ENCODE measurements at places on chromosomes 1 and 21. TPM values are rescaled to one million over a fixed set of nuclear protein-coding genes. Genes with fewer than 3 reads are reported as not detected.

Gene VASH2
- 28.1 TPM for total RNA-seq

Gene CLCA2
- total RNA-seq = not detected

Gene OR10J1
- total RNA-seq = not detected

Gene KIF21B
- total RNA-seq = 127 TPM

Gene ADAM30
- not detected for total RNA-seq

Gene LEPROT
- total RNA-seq = 13.5 TPM

Gene CFHR2
- total RNA-seq = not detected

Gene ERG
- total RNA-seq = 0.82 TPM

Gene BATF3
- total RNA-seq = 5.7 TPM

Gene F13B
- not detected for total RNA-seq

Gene NPL
- total RNA-seq = 24.1 TPM

Gene ST3GAL3
- total RNA-seq = 34.2 TPM

Gene C2CD2
- 9.4 TPM for total RNA-seq

Gene ISG15
- 11.0 TPM for total RNA-seq

Gene CNR2
- not detected for total RNA-seq

Gene RABGGTB
- 54.2 TPM for total RNA-seq

Gene TNNT2
- not detected for total RNA-seq

Gene GNAT2
- not detected for total RNA-seq

Gene PRAMEF13
- not detected for total RNA-seq

Gene ANGPTL3
- total RNA-seq = not detected

Gene WDR64
- not detected for total RNA-seq

Gene FCRL1
- not detected for total RNA-seq

Gene SGIP1
- 45.2 TPM for total RNA-seq

Gene TYW3
- total RNA-seq = 4.9 TPM

Gene ITGB2
- total RNA-seq = 4.9 TPM

Gene RPS8
- 1,632 TPM for total RNA-seq

Gene OR2L13
- 1.6 TPM for total RNA-seq

Gene LCE3E
- not detected for total RNA-seq

Gene CRYBG2
- total RNA-seq = 0.41 TPM

Gene RHD
- 0.41 TPM for total RNA-seq

Gene PLA2G2D
- not detected for total RNA-seq

Gene SLC16A4
- total RNA-seq = 4.1 TPM

Gene EPHX1
- 4.5 TPM for total RNA-seq

Gene S100A7
- total RNA-seq = not detected

Gene PRRX1
- total RNA-seq = 6.5 TPM

Gene PRAMEF18
- not detected for total RNA-seq

Gene FAM72C
- 1.2 TPM for total RNA-seq

Gene MRPS15
- total RNA-seq = 15.9 TPM

Gene SPRR1A
- total RNA-seq = not detected

Gene GRHL3
- total RNA-seq = not detected

Gene ZNF326
- 19.2 TPM for total RNA-seq

Gene CCDC27
- total RNA-seq = not detected

Gene COL11A1
- 20.0 TPM for total RNA-seq

Gene CHRNB2
- total RNA-seq = 17.9 TPM

Gene TCHHL1
- total RNA-seq = not detected

Gene IFI44L
- 7.3 TPM for total RNA-seq
